Activated naive CD4-positive, alpha-beta T cell treated with anti-CD3 and anti-CD28 coated beads, Interleukin-2, amount 50 U/mL, for 72 hours (primary cell): ENCODE measurements at places on chromosomes 7 and 10.

- DNase-seq, result no peak
These were observed 68.2 kb upstream of the DDC start for GRCh38 chr7:50633414-50633710.

- no peak for DNase-seq
These were observed 150.6 kb upstream of the STEAP4 start for GRCh38 chr7:88457320-88457719.

DNA sequence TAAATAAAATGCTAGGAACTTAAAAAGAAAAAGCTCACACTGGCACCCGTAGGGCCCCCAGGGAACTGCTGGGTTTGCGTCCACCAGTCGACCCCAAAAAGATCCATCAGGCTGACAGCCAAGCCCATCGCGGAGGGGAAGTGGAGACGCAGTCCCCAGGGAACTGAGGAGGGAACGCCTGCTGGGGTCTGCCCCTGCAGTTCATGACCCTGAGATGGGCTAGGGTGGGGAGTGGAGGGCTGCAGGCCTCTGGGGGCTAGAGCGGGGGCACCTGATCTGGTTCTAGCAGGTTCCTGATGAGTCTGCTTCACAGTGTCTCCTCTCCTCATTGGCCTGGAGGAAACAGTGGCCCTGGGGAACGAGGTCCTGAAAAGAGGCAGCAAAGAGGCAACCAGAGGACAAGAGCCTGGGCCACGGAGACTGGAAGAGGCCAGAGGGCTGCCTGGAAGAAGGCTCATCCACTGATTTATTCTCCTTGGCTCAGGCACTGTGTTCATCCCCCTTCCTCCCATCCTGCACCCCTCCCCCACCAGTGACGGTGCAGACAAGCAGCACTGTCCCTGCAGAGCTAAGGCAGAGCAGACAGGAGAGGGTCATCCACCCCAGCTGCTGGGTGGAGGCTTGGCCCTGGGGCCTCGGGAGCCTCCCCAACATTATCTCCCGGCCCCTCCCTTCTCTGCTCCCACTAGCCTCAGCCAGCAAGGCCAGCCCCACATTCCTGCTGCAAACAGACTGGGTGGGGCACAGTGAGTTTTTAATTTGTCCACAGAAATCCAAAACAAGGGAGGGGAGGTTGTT is 24.7 kb upstream of the HSPA12A start:
- no peak for DNase-seq

GRCh38 chr7:30225863-30226613 is 58.4 kb upstream of the ZNRF2 start:
- no peak for DNase-seq

DNA sequence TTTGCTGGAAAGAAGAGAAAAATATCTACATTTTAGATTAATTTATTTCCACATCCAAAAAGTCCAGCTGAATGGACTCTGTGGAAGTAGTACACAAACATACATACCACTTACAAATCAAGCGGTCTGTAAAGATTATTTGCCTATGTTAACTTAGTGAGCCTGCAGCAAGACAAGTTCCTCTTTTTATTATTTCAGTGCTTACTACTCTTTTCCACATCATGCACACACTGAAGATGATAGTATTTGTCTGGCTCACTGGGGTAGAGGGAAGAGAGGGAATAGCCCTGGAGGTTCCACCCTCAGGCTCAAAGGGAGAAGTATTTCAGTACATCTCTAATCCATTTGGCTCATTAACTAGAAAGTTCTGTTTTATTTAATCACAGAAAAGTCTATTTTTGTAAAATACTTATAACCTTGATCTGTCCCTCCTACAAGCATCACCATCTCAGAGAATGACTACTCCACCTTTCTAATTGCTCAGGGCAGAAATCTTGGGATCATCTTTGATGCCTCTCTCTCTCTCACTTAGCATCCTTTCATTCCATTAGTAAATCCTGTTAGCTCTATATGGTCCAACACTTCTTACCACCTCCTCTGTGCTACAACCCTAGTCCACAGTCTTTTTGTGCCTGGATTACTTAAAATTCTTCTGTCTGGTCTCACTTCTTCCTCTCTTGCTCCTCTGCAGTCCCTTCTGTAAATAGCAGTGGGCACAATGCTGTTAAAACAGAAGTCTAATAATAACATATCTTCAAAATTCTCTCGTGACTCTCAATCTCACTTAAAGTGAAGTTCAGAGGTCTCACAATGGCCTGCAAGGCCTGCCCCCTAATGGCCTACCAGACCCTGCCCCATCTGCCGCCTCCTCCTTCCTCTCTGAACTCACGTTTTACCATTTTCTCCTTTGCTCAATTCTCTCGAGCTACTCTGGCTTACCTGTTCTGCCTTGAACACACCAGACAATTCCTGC is 64.3 kb upstream of the CCDC6 start:
- no peak for DNase-seq

- no peak for DNase-seq
These were observed 1.5 kb downstream of the SUN1 start for GRCh38 chr7:833601-834258.

DNA sequence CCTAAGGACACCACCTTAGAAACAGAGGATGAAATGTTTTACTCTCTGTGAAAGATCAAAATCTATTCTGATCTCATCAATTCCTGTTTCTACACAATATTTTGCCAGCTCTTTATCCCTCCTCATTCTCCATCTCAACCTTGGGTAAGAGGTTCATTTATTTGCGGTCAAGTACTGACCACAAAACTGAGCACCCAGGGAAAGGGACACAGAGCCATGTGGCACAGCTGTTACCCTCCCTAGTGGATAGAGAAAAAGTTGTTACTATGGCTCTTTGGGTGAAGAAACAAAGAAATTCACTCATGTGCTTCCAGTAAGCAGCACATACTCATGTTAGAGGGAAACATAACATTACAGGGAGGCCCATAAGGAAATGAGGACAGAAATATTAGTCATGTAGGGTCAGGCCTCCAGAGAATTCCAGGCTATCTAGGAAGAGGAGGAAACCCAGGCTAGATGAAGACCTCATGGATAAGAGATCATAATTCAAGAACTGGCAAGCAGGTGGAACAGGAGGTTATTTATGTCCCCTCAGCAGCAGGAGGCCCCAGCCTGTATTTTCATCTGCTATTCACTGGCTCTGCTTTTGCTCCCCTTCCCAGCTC is 114.5 kb downstream of the ATE1 start:
- DNase-seq, result no peak

DNA sequence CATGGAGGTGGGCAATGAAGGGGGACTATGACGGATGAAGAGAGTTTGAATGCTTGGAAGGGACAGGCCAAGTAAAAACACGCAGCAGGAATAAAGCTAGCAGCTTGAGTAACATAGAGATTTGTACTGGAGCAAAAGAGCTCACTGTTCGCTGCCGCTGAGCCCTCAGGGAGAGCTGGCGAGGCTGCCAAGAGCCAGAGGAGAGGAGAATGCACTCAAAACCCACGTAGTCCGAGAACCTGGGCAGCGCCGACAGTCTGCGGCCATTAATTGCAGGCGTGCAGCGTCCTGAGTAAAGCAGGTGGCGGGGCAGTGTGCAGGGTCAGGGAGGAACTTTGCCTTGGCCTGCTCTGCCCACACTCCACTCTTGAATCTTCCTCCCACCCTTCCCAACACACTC is 68.2 kb downstream of the SLC37A3 start:
- no peak for DNase-seq

DNA sequence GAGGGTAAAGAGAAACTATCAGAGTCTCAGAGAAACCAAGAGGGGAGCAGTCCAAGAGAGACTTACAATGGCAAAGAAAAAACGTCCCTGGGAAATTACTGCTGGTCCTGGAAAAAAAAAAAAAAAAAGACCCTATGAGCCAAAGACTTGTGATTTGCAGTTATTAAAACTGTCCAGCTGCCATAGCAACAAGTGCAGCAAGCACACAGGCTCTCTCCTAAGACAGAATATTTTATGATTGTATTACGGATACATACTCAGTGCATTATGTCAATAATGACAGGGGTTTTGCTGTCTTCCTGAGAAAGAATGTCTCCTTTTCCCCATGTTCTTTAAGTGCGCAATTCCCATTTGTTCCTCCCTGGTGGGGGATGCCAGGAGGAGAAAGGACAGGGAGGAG is 178.5 kb downstream of the GPAM start:
- DNase-seq, result no peak
